ENCODE measurements at places on chromosomes 7 and 10.

GRCh38 chr10:22437620-22438588 lies 92.6 kb downstream of the SPAG6 start:
- DNase-seq: no peak

GRCh38 chr10:131656431-131656841 lies 244.4 kb upstream of the PPP2R2D start:
- DNase-seq: no peak

- DNase-seq: no peak
Measured at GRCh38 chr7:16695621-16696237, 49.7 kb downstream of the BZW2 start.

DNA sequence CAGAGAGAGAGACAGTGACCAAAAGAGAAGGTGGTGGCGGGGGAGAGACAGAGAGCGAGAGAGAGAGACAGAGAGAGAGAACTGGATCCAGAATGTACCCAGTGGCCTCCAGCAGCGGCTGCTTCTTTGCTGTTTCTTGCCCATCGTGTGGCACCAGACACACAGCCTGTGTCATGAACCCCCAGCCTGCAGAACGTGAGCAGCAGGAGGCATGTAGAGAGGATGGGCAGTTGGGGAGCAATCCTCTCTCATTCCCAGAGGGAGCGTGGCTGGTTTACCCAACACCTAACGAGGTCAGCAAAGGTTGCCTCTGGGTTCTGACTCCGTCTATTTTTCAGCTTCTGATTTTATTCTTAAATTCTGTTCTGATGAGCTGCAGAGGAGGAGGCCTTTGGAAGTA lies 168.1 kb downstream of the ADARB2 start:
- no peak for DNase-seq

DNA sequence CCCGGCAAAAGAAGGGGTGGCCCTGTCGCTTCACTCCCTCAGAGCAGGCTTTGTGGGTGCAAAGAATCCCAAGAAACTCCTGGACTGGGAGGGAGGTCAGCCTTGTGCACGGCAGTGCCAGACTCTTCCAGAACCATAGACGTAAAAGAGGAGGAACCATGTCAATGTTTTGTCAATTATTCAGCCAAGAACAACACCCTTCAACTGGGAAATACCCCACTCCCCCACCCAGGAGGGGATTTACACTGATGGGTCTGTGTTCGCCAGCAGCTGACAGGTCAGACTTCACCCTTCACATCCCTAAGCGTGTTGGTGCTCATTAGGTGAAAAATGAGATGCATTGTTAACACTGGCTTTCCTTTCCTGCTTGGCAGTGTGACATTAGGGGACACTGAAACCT lies 116.8 kb upstream of the BMPER start:
- no peak for DNase-seq

GRCh38 chr7:95957510-95957909 lies 185.2 kb downstream of the DYNC1I1 start:
- DNase-seq: no peak

- DNase-seq: no peak
Measured at GRCh38 chr10:78759456-78760120, 309.2 kb upstream of the ZMIZ1 start.

GRCh38 chr7:22356010-22356691 lies 803 bp downstream of the RAPGEF5 start:
- no peak for DNase-seq
